Colonic mucosa (tissue), 4 donors: ENCODE measurements at places on chromosomes 5 and 9.

DNA sequence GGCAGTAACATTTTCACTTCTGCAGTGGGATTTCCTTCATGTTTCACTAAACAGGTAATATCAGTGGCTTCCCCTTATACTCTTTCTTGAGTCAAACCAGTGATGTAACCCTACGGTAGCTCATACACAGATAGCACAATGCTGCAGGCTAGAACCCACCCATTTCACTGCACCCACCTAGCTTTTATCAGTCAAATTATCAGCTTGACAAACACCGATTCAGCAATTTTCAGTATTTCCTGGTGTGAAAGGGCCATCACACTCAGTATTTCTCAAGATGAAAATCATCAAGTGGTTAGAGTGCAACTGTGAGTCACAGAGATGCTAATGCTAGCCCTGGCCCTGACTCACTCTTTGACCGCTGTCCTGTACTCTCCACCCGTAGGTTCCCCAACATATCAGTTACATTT is 242.3 kb upstream of the PTGER4 start:
- H3K4me3 ChIP-seq: no peak overlapping the region
- H3K4me1 ChIP-seq: no peaks in the 10 kb centered on the region
- no peak for DNase-seq
- H3K36me3 ChIP-seq: no peaks in the 10 kb centered on the region
- H3K27me3 ChIP-seq: no peaks in the 10 kb centered on the region
- no peak overlapping the region for H3K27ac ChIP-seq

GRCh38 chr5:40619421-40619820 is 60.3 kb upstream of the PTGER4 start:
- H3K27me3 ChIP-seq: no peaks in the 10 kb centered on the region
- H3K36me3 ChIP-seq: no peaks in the 10 kb centered on the region
- H3K4me1 ChIP-seq: no peaks in the 10 kb centered on the region

GRCh38 chr9:37036776-37037502 is 2.9 kb upstream of the PAX5 start:
- H3K36me3 ChIP-seq: no peaks in the 10 kb centered on the region
- peak; percentile 47 for DNase-seq
- peaks cover 84% of the 10 kb centered on the region for H3K27me3 ChIP-seq
- peak overlapping the region; percentile 54 for H3K4me3 ChIP-seq
- peaks cover 22% of the 10 kb centered on the region for H3K4me1 ChIP-seq
- no peak overlapping the region for H3K27ac ChIP-seq

DNA sequence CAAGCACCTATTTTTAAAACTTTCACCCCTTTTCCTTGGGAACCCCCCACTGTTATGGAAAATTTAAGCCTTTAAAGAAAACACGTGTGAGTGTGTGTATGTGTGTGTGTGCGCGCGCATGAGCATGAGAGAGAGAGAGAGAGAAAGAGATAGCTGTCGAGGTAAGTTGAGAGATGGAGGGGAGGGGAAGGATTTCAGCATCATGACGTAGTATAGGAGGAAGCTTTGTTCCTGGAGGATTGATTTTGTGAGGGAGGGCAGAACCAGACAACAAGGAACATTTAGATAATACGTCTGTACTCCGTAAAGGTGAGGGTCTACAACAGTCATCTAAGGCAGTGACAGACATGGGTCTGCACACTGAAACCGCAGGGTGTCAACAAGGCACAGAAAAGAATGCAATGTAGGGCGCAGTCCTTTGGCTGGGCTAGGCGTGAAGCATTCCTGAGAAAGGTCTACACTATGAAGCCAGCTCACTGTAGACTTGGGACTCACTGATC is 227.7 kb downstream of the SMARCA2 start:
- H3K4me3 ChIP-seq: peak overlapping the region; percentile 37
- peak; percentile 20 for DNase-seq
- H3K36me3 ChIP-seq: no peaks in the 10 kb centered on the region
- H3K27ac ChIP-seq: no peak overlapping the region
- no peaks in the 10 kb centered on the region for H3K27me3 ChIP-seq

DNA sequence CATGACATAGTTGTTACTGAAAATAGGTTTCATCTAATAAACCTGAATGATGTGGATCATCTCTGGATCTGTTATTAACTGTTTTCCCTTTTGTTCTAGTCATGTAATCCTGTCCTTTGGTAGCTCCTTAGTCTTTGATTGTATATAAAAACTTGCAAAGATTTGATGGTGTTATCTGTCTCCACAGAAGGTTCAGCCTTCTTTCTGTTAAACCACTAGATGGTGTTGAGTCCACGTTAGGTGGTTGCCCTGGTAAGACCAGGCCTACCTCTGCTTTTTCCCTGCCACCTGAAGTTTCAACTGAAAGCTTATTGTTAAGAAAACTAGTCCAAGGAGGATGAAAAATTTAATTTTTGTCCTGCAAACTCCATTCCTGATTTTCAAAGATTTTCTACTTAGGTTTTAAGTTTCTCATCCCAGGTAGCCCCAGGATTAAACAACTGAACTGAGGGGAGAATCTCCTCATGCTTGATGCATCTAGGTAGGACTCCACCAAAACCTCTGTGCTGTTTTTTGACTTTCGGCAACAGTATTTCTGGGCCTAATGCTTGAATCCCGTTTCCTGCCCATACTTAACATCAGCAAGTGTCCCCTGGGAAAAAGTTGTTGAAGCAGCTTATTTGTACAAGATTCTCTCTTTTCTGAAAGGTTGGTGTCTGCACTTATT is 68.5 kb downstream of the RICTOR start:
- H3K36me3 ChIP-seq: no peaks in the 10 kb centered on the region
- H3K4me1 ChIP-seq: no peaks in the 10 kb centered on the region
- no peak overlapping the region for H3K27ac ChIP-seq
- no peaks in the 10 kb centered on the region for H3K27me3 ChIP-seq
- H3K4me3 ChIP-seq: no peak overlapping the region

DNA sequence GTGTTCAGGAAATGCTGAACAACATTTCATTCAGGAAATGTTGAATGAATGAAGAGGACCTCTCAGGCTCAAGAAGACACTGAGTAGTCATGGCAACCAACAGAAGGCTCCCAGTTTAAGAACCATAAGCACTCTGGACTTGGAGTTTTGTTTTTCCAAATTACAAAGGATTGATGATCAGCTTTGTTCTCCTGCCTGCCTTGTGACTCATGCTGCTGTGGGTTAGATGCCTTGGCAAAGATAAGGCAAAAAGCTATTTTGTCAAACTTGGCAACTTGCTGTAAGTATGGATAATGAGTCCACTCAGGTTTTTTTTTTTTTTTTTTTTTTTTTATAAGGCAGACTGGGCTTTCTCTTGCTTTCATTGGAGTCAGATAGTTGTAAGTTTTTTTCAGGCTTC is 365.0 kb downstream of the TMEM232 start:
- H3K4me1 ChIP-seq: no peaks in the 10 kb centered on the region
- no peak for DNase-seq
- no peaks in the 10 kb centered on the region for H3K36me3 ChIP-seq
- H3K4me3 ChIP-seq: no peak overlapping the region
- H3K27me3 ChIP-seq: no peaks in the 10 kb centered on the region
- no peak overlapping the region for H3K27ac ChIP-seq

DNA sequence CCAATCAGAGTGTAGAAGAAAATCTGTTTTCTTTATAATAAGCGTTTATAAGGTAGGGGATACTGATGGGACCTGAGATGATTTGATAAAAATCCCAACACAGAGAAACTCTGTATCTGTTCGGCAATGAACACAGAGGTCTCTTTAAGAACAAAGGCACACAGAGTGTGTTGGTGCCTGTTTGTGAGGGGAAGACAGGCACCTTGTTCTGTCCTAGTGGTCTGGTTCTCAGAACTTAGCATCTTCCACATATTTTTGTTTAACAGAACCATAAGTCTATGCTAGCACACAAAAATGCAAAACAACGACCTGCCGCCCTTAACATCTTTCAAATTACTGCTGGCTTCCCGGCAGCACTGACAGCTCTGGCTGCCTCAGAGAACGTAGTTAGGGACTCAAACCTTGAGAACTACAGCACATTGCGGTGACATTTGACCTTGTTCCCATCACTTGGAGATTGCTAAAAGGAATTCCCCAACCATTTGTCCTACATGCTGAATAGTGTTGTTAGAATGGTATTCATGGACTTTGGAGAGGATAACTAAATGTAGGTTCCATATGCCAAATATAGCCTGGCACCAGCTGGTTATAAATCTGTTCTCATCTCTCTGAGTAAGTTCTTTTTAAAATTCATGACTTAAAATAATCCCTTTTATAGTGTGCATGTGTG is 871.7 kb upstream of the TYRP1 start:
- H3K4me3 ChIP-seq: no peak overlapping the region
- no peak for DNase-seq
- H3K36me3 ChIP-seq: no peaks in the 10 kb centered on the region
- H3K4me1 ChIP-seq: no peaks in the 10 kb centered on the region
- no peaks in the 10 kb centered on the region for H3K27me3 ChIP-seq
- no peak overlapping the region for H3K27ac ChIP-seq

DNA sequence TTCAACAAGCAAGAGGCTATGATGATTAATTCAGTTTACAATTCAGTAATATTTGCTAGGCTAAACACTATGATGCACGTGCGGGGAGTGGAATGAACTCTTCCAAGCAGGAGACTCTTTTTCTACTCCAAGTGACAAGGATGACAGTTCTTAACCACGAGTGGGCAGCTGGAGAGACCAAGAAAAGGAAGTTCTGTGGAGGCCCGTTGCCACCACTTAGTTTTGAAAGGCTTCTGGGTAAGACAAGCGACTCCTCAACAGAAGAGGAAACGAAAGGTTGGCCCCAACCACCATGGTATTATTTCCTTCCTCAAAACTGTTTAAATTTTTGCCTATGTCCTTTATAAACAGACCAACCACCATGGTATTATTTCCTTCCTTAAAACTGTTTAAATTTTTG is 2.8 kb downstream of the DCAF12 start:
- H3K4me1 ChIP-seq: peaks cover 10% of the 10 kb centered on the region
- H3K27me3 ChIP-seq: no peaks in the 10 kb centered on the region
- H3K36me3 ChIP-seq: peaks cover 3% of the 10 kb centered on the region

DNA sequence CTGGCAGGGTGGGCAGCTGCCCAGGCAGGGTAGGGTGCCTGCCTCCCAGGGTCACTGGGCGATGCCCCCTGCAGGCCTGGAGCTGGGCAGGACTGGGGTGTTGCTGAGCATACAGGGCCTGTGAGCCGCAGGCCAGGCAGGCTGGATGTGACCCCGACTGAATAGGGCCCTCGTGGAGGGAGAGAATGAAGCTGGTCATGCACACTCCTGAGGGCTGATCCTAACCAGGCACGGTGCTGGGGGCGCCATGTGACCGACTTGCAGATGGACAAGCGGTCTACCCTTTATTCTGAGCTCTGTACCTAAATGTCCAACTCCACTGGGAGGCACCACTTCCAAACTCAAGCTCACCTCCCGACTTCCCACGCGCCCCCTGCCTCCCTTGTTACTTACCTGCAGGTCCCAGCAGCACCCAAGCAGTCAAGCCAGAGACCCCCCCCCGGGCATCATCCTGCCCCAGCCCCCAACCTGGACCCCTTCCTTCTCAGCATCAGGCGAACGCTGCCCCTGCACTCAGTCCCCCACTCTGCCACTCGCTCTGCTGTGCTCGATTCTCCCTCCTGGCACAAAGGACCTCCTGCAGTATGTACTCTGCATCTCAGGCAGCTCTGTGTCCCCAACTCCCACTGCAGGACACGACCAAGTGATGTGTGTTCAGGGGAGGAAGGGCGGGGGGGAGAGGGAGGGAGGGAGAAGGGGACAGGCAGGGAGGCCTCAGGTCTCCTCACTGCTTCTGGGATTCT is 76.8 kb upstream of the PHYKPL start:
- no peaks in the 10 kb centered on the region for H3K27me3 ChIP-seq
- no peak overlapping the region for H3K4me3 ChIP-seq
- no peaks in the 10 kb centered on the region for H3K4me1 ChIP-seq
